ENCODE measurements at places on chromosomes 3 and 15.

- DNase-seq, result peak; percentile 22
Measured at GRCh38 chr3:160226026-160226907, 1.0 kb downstream of the C3orf80 start.

- no peak for DNase-seq
Measured at GRCh38 chr3:105988540-105989212, 119.9 kb upstream of the CBLB start.

GRCh38 chr15:78107471-78107870 lies 15.1 kb downstream of the SH2D7 start:
- no peak for DNase-seq

GRCh38 chr3:39587113-39587512 lies 119.6 kb downstream of the MOBP start:
- no peak for DNase-seq

- DNase-seq, result no peak
Measured at GRCh38 chr3:104687362-104687761, 679.3 kb upstream of the ALCAM start.

- DNase-seq, result no peak
Measured at GRCh38 chr3:79175870-79176269, 591.9 kb downstream of the ROBO1 start.

- peak; percentile 80 for DNase-seq
Measured at GRCh38 chr3:12999147-13000140, 73.8 kb downstream of the IQSEC1 start.

DNA sequence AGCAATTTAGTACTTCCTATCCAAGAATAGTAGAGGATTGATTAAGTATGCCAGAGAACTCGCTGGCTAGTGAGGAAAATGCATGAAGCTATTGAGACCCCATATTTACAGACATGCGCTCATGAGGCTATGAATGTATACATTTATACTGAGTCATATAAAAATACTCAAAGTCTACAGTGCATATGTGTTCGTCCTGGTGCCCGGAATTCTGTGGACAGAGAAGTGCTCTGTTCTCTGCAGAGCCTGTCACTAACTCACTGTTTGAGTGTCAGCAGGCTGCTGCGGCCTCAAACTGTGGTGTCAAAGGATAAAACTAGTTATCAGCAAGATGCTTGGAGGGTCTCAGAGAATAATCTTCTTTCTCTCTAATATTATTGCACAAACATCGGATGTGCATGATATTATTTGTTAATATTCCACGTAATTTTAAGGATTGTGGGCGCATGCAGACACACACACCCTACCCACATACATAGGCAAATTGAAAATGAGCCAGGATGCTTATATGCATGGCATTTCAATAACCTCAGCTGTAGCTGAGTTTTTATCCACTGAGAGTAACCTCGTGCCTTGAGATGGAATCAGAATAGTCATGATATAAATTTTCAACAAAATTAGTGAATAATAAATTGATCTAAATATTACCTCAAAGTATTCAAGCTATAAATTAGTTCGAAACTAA lies 50.0 kb upstream of the TSC22D2 start:
- no peak for DNase-seq

- DNase-seq, result no peak
Measured at GRCh38 chr3:51670053-51670822, 814 bp upstream of the TEX264 start.

- no peak for DNase-seq
Measured at GRCh38 chr3:45104715-45105711, 41.2 kb downstream of the CDCP1 start.

DNA sequence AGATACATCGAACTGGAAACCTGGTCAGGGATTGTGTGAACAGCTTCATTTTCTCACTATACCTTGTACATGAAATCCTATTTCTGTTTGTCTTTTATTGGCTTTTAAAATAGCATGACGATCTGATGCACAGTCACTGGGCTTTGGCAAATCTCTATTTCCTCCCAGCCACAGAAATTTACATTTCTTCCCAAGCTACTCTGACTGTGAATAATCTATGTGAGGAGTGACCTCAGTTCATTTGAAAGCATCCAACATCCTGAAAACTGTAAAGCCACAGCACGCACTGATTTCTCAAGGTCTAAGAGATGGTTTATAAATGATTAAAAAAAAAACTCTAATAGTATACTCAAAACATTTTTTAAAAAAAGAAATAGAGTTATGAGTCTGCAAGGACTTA lies 450.3 kb downstream of the IL5RA start:
- DNase-seq, result no peak

DNA sequence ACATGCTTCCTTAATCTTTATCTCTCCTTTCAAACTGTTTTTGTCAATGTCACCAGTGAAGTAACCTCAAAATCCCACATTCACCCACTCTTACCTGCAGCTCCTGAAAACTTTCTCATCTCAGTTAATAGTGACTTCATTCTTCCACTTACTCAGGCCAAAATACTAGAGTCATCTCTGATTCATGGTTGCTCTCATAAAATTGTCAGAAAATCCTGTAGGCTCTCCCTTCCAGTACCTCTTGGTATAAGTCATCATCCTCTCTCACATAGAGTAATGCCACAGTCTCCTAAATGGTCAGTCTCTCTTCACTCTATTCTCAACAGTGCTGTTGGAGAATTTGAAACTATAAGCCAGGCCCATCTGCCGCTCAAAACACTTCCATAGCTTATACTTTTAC lies 34.9 kb upstream of the POU1F1 start:
- no peak for DNase-seq

DNA sequence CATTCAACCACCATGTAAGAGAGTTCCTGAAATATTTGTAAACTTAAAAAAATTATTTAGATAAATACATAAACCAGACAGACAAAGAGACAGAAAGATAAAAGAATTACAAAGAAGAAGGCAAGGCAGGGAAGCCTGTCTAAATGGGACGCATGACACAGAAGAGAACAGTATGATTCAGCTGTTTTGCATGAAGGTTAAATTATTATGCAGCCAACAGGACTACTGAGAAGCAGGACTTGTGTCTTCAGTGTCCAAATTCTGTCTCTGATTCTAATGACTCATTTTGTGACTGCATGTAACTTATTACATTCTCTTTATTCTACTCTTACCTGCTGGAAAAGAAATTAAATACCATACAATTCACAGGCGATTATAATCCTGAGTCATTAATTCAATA lies 340.4 kb upstream of the KCNMB2 start:
- no peak for DNase-seq

DNA sequence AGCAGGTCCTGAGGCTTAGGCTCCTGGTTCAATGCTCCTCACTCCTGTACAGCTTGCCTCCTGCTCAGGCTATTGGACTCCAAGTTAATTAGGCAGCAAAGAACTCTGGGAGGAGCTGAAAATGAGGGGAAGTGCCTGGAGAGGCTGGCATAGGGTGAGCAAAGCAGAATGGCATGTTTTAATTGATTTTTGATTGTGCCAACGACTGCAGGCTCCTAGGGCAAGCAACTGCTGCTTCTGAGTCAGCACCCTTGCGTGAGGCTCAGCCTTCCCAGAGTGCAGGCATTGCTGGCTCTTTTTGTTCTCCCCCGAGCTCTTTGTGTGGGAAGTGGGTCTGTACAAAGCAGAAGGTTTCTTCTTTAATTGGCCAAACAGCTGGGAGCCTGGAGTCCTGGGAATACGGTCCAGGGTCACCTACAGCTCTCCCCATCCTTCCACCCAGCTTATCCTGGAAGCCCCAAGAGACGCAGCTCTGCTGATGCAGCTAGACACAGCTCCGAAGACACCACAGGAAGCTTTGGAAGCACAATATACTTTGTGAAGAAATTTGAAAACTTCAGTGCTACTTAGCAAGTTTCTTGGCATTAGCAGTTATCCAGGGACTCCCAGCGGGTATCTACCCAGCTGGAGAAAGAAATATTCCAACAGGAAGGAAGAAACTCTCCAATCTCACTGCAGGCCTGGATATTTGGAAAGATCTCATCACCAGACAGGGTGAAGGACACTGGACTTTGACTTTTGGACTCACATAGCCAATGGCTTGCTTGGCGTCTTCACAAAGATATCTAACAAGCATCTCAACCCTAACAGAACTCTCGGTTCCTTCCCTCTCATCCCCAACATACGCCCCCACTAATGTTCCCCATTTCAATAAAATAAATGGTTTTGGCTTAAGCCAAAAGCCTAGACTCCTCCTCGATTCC lies 76.8 kb downstream of the BDH1 start:
- no peak for DNase-seq

DNA sequence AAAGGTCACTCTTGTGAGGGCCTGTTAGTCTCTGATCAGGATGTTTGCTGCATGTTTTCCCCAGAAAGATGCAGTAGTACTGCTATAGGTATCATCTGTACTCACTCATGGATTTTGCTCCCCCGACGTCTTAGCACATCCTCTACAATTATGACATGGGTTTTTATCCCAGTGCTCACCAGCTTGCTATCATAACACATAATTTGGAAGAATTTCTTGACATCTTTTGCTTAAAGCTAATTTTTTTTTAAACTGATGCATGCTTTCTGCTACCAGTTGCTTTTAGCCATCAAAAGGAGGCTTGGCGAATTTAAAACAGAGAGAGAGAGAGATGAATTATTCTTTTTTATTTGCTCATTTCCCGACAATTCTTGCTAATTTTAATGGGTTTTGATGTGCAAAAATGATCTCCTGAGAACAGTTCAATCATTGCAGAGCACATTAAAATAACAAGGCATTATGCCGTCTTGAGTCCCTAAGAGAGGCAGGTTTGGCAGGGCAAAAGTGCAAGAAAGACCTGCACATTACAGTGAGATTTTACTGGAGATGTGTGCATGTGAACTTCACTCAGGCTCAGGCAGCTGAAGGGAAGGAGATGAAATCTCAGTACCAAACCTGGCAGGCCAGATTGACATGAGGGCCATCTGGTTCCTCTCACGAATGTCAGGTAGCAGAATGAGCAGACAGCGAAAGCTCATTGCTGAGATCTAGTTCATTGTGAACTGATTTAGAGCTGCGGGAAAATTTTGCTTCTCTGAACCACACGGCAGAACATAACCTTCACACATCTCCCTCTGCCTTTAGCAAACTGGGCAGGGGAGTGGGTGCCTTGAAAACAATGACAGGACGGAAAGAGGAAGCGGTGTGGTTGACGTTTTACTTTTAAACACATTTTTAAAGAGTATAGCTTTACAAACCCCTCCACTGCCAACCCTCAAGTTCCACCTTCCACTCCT lies 25.9 kb upstream of the GOLGA8B start:
- no peak for DNase-seq

DNA sequence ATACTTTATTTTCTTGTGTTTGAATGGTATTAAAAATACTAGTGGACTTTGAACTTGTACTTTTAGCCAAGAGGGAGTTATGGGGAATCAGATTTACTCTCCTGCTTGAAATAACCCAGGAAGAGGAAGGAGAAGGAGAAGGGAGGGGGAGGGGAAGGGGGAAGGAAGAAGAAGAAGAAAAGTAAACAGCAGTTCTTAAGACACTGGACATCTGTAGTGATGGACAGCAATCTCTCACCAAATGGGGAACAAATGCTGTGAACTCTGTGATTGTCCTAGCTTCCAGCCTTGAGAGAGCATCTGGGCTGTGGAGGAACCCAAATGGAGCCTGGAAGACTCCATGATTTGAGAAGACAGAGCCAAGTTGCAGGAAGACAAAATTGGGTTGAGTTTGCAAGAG lies 52.0 kb downstream of the VPS8 start:
- DNase-seq, result no peak

- no peak for DNase-seq
Measured at GRCh38 chr15:37131621-37132020, 31.3 kb upstream of the MEIS2 start.

DNA sequence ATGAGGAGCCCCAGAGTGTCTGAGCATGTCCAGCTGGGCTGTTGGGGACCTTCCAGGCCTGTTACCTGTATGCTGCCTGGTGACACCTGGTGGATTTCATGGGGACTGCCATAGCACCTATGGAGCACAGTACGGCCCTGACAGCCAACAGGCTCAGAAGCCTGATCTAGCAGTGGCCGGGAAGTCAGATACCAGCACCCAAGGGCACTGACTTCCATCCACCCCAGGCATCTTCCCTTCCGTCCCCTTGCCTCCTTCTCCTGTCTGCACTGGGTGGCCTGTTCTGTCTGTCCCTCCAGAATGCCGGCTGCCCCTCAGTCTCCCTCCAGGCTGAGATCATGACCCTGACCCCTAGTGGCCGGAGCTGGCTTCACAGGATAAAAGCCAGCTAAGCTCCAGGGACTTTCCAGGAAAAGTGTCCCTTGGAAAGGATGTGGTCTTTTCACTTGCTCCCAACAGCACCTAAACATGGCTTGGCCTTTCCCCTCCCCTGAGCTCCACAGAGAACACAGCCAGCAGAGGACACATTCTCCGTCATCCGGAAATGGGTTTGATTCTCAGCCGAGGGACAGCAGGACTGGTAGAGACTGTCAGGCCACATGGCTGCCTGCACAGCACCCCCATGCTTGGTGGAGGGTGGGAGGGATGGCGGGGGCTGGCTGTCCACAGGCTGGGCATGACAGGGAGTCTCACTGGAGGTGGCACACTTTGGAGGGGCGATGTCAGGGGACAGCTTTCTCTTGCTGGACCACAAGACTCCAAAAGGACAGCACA lies 9.5 kb downstream of the RPS17 start:
- peak; percentile 77 for DNase-seq

GRCh38 chr15:43168192-43169107 lies 16.8 kb upstream of the CCNDBP1 start:
- no peak for DNase-seq

GRCh38 chr15:48001393-48002039 lies 119.3 kb upstream of the SLC24A5 start:
- peak; percentile 16 for DNase-seq

- DNase-seq, result no peak
Measured at GRCh38 chr15:85711580-85712192, 83.0 kb downstream of the KLHL25 start.

GRCh38 chr3:96966181-96966929 lies 152.0 kb downstream of the EPHA6 start:
- no peak for DNase-seq

DNA sequence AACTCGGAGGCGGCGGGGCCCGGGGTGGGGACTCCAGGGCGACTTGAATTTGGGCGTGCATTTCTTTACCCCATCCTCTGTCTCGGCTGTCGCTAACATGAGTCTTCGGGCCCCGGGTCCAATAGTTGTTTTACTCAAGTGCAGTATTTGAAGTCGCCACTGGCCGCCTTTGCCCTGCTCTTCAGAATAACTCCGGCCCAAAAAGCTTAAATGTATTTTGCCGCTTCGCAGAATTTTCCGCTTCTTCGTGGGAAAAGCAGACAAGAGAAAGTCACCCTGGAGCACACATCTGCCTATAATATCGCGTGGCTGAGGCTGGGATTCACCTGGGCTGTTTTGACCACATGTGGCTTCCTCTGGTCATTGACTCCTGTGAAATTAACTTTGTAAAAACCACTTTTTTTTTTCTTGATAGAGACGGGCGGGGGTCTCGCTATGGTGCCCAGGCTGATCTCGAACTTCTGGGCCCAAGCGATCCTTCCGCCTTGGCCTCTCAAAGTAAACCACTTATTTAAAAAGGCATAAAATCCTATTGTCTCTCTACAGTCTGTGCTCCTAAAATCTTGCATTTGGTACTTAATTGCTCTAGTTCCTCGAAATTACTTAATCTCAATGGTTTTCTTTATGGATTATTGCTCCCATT lies 676 bp downstream of the CNOT10 start:
- no peak for DNase-seq

Measured in GM06990 (cell line).